ENCODE measurements at places on chromosomes 13 and 19. TPM values are rescaled to one million over a fixed set of nuclear protein-coding genes. Genes with fewer than 3 reads are reported as not detected.
A peak's percentile ranks its signal among the peaks of the same experiment; 100 is the strongest.

DNA sequence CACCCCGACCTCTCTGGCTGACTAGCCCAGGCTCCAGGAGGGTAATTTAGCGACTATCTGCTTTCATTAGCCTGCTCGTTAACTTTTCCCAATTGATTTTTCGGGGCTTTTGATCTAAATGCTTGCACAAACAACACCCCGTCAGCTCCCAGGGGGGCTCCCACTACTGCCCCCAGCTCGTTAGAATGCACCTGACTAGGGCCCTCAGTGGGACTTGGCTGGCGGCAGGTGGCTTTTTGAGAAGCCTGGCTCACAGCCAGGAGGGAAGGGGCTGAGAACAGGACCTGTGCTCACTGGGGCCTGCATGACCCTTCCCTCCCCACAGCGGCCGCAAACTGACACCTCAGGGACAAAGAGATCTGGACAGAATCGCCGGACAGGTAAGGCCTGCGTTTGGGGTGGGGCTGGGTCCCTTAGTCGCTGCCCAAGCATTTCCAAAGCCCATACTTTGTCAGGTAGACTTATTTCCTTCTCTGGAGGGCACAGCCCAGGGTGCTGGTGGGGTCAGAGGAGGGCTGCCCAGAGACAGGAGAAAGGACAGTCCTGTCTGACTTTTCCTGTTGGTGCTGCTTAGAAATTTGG, 7.6 kb upstream of the CD79A start:
- no peak for DNase-seq

GRCh38 chr19:34960103-34960805, 3.8 kb downstream of the ZNF792 start:
- DNase-seq, result no peak

- DNase-seq, result no peak
Measured at GRCh38 chr19:46270521-46271256, 26.2 kb upstream of the HIF3A start.

DNA sequence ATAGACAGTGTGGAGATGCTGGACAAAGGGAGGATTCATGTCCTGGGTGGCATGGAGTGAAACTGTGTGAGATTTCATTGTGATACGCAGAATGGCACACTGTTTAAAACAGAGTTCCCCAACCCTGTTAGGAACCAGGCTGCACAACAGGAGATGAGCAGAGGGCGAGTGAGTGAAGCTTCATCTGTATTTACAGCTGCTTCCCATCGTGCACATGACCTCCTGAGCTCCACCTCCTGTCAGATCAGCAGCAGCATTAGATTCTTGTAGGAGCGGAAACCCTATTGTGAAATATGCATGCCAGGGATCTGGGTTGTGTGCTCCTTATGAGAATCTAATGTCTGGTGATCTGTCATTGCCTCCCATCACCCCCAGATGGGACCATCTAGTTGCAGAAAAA, 72.5 kb downstream of the RAP2A start:
- peak; percentile 44 for DNase-seq

DNA sequence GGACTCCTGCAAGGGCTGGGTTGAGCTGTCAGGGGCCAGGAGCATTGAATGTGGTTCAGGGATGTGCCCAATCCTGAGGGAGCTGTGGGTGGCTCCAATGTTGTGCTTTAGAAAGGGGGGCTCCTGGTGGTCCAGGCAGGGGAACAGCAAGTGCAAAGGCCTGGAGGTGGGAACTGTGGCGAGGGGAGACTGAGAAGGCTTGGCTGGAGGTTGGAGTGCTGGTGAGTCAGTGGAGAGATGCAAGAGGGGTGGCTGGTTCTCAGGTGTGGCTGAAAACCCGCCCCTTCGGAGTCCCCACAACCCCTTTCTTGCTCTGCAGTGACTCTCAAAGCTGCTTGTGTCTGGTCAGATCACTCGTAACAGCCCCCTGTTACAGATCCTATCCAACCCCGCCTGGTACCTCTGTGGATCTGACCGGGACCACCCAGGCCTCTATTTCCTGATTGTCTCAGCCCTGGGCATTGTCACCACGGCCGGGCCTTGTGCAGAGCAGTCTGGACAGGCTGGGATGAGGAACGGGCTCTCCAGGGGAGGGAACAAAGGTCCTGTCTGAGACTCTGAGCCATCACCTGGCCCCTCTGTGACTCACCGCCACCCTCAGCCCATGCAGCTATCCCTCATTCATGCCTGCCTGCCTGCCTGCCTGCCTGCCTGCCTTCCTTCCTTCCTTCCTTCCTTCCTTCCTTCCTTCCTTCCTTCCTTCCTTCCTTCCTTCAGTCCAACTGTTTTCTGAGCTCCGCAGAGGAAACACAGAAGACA, 1.4 kb upstream of the KCNN1 start:
- no peak for DNase-seq

DNA sequence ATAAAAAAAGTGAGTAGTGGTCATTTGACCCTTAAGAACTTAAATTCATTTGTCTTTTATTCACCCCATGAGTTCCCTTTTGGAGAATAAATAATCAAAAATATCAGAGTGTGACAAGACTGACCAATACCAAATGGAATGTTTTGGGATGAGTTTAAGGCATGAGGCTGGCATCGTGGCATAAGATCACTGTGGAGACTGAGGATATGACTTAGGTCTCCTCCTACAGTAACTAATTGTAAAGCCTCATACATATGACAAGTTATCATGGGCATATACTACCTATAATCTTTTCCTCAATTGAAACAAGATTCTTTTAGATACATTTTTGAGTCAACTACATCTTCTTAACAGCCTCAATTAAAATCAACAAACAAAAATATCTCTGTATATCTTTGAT, 782.0 kb downstream of the SLITRK1 start:
- no peak for DNase-seq

- no peak for DNase-seq
Measured at GRCh38 chr19:11246941-11247340, 7.5 kb downstream of the ANGPTL8 start.

- DNase-seq, result peak; percentile 26
Measured at GRCh38 chr13:82688400-82688994, 1193.8 kb downstream of the SLITRK1 start.

- no peak for DNase-seq
Measured at GRCh38 chr13:74006666-74007065, 127.5 kb downstream of the KLF12 start.

DNA sequence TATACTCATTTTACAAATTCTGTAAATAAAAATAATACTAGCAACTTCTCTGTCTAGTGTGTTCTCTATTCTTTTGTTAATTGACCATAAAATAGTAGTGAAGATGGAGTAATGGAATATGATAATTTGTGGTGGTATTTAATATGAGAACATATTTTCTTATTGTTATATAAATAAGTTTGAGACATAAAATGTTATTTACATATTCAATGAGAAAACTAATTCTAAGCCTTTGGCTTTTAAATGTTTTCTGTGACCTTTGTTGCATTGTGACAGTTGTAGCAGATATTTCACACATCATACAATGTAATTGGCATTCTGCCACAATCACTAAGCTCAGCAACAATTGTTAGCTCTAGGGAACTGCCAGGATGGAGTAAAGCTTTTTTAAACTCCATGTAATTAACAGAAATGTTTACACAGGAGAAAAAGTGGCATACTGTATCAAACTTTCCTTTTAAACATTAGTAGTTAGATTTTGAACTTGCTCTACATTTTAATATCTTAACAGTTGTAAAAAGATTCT, 562.1 kb upstream of the PCDH9 start:
- no peak for DNase-seq

GGACT gene
- 6.5 TPM for total RNA-seq

LAIR2 gene
- not detected for total RNA-seq

PTPRS gene
- 16.1 TPM for total RNA-seq

RUVBL2 gene
- total RNA-seq, result 115 TPM

ZNF414 gene
- total RNA-seq, result 14.5 TPM

KLK3 gene
- not detected for total RNA-seq

ZNF793 gene
- total RNA-seq, result 3.8 TPM

CEACAM21 gene
- 2.7 TPM for total RNA-seq

SMIM24 gene
- total RNA-seq, result not detected

TNFSF9 gene
- 0.72 TPM for total RNA-seq

ZNF417 gene
- 10.6 TPM for total RNA-seq

ZSCAN18 gene
- 15.8 TPM for total RNA-seq

ZNF737 gene
- total RNA-seq, result 6.0 TPM
